Cortex of kidney (tissue), 1 donor: ENCODE measurements at places on chromosomes 3 and 15.

GRCh38 chr15:35397027-35397426, 148.9 kb downstream of the DPH6 start:
- DNase-seq, result no peak

DNA sequence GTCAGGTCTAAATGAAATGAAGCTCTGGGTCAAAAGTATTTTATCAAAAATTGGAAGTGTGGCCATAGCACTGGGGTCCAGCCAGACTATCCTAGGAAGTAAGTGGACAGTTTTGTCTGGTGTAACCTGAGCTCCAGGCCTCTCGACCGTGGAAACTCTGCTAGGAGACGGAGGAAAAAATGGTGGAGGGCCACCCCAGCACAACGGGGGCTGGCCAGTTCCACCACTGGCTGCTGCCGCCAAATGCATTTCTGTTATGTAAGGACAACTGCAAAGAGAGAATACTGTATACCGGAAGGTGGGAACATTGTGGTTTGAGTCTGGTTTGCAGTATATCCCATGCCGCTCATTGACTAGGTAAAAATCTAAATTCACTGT, 235.7 kb downstream of the GREM1 start:
- no peak for DNase-seq

DNA sequence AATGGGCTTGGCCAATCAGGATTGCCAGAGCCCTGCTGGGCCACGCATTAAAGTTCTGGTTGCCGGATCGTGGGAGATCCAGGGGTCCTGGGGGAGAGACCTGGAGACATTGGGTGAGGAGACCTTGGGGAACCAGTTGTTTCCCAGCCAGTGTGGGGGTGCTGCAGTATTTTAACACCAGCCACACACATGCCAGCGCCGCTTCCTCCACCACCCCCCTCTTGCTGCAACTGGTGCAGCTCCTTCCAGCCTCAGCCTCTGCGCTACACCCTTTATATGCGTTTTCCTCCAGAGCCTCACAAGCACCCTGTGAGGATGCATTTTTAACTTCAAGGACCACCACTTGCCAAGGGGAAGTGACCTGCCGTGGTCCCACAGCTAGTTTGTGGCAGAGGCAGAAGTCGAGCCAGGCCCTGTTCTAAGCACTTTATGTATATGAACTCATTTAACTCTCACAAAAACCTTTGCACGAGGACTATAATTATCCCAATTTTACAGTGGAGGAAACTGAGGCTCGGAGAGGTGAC, 29.4 kb upstream of the GRIP2 start:
- DNase-seq, result no peak

DNA sequence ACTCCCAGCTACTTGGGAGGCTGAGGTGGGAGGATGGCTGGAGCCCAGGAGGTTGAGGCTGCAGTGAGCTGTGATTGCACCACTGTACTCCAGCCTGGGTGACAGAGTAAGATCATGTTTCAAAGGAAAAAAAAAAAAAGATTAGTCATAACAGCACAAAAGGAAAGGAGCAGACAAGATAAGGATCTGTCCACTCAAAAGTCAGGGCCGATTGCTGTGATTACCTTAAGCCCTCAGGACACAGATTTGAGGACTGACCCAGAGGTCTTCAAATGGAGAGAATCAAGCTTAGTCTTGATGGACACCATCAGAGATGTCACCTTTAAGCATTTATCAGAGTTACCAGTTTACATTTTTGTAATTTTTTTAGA, 23.9 kb upstream of the HEG1 start:
- DNase-seq, result no peak

- no peak for DNase-seq
These were observed 25.6 kb downstream of the RPL22L1 start for GRCh38 chr3:170844377-170844776.

DNA sequence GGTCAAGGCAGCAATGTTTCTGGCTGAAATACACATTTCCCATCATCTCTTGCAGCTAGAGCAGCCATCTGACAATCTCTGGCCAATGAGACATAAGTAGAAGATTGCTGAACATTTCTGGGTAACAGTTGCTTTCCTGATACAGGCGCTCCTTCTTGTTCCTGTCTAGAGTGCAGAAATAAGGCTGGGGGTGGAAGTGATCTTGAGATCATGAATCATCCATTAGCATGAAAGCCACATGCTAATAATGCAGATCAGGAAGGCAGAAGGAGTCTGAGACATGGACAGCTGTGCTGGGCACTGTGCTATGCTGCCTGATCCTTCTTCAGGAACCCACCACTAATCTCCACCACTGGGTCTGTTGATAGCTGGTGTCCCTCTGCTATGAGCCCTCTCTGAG, 14.8 kb upstream of the TMEM108 start:
- DNase-seq, result no peak

GRCh38 chr15:80992441-80992840, 2.8 kb upstream of the MESD start:
- DNase-seq, result no peak

GRCh38 chr3:127908202-127908601, 6.8 kb upstream of the KBTBD12 start:
- DNase-seq, result no peak
